ENCODE measurements at places on chromosomes 12 and 14.
A peak's percentile ranks its signal among the peaks of the same experiment; 100 is the strongest.

- DNase-seq, result no peak
Measured at GRCh38 chr14:91548108-91548507, 38.0 kb upstream of the PPP4R3A start.

GRCh38 chr12:45775465-45775864 lies 46.0 kb downstream of the ARID2 start:
- DNase-seq, result no peak

GRCh38 chr12:75812271-75813018 lies 219.1 kb downstream of the PHLDA1 start:
- DNase-seq, result no peak

DNA sequence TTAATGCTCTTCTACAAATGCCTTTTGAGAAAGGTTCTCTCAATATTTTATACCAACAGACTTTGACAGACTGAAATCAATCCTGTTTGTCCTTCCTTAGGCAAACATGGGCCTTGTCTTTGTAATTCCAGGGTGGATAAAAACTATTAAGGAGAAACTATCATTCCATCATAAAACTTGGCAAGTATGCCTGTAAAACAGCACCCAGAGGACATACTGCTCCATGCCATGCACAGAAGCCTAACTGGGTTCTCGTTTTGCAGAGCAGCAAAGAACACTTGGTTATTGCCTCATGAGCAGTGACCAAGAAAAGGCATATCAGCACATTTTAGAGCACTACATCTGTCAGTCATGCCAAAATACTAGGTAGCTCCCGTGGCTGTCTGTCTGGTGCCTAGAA lies 33.8 kb upstream of the PTGDR start:
- peak; percentile 3 for DNase-seq

GRCh38 chr14:22040781-22041125 lies 367.1 kb upstream of the OR4E1 start:
- no peak for DNase-seq

GRCh38 chr14:60106339-60106738 lies 14.6 kb downstream of the PCNX4 start:
- DNase-seq, result no peak

- DNase-seq, result no peak
Measured at GRCh38 chr12:26195641-26196420, 458 bp downstream of the SSPN start.

GRCh38 chr12:90030726-90031125 lies 322.1 kb upstream of the ATP2B1 start:
- no peak for DNase-seq

- DNase-seq, result no peak
Measured at GRCh38 chr12:19075711-19076340, 53.7 kb upstream of the PLEKHA5 start.

GRCh38 chr12:131720921-131721320 lies 10.0 kb downstream of the SFSWAP start:
- DNase-seq, result no peak

DNA sequence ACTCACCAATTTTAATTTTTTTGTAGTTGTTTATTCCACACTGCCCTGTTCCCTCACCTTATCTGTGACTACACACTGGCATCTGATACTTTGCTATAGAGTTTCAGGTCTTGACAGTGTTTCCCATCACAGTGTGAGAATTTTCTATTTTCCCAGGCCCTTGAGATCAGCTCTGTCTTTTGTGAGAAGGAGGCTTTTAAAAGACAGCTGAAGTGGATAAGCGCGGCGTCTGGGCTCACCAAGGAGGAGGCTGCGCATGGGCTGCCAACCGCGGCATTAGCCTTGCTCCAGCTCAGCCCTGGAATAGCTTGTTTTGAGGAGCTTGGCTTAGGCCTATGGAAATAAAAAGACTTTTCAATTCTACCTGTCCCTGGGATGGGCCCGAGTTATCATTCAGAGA lies 181.3 kb downstream of the RMST start:
- DNase-seq, result no peak

DNA sequence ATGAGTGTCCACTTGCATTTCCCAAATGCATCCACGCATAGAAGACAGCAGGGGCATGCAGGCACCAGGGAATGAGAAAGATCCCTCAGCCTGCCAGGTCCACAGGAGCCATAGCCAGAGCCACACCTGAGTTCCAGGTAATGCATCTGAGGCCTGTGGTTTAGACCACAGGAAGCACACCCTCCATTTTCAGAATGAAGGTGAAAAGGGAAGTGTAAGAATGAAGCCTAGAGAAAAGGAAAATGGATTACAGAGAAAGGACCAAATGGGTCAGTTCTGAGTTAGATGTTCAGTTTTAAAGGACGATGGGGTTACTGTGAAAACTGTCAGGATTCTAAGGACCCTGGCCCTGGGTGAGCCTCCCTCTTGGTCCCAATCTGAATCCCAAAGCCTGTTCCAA lies 1283.2 kb downstream of the TMEM121 start:
- no peak for DNase-seq

DNA sequence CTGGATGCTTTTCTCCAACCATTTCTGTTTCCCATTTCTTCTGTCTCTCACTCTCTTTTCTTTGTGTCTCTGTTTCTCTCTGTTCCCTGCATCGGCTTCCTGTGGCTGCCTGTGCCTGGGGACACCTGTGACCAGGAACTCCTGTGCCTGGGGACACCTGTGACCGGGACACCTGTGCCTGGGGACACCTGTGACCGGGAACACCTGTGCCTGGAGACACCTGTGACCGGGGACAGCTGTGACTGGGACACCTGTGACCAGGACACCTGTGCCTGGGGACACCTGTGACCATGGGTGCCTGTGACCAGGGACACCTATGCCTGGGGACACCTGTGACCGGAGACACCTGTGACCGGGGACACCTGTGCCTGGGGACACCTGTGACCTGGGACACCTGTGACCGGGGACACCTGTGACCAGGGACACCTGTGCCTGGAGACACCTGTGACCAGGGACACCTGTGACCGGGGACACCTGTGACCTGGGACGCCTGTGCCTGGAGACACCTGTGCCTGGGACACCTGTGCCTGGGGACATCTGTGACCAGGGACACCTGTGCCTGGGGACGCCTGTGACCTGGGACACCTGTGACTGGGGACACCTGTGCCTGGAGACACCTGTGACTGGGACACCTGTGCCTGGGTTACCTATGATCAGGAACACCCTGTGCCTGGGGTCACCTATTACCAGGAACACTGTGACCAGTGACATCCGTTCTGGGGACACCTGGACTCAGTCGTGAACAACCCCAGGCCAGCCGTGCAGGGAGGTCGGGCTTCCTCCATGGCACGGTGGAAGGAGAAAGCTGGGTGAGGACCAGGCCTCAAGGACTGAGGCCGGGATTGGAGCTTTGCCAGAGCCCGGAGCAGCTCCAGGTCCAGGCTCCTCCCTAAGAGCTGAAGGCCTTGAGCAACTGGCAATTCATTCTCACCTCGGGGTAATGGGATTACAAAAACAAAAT lies 23.4 kb upstream of the FBRSL1 start:
- no peak for DNase-seq

- no peak for DNase-seq
Measured at GRCh38 chr12:86331012-86331411, 74.8 kb upstream of the MGAT4C start.

- no peak for DNase-seq
Measured at GRCh38 chr12:16037533-16037932, 126.4 kb downstream of the DERA start.

DNA sequence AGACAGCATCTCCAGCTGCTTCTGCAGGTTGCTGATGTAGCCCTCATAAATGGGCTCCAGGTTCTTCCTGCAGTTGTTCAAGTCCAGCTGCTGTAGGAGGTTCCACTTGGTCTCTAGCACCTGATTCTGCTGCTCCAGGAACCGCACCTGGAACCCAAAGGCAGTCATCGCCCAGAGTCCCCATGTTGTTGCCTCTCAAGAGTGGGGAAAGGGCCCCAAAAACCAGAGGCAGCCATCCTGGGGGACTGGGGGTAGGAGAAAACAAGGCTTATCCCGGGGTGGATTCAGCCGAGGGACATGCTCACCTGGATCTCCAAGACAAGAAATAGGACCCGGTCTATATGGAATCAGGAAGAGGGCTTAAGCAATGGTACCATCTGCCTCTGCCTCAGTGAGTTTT lies 2.3 kb downstream of the KRT72 start:
- DNase-seq, result no peak

DNA sequence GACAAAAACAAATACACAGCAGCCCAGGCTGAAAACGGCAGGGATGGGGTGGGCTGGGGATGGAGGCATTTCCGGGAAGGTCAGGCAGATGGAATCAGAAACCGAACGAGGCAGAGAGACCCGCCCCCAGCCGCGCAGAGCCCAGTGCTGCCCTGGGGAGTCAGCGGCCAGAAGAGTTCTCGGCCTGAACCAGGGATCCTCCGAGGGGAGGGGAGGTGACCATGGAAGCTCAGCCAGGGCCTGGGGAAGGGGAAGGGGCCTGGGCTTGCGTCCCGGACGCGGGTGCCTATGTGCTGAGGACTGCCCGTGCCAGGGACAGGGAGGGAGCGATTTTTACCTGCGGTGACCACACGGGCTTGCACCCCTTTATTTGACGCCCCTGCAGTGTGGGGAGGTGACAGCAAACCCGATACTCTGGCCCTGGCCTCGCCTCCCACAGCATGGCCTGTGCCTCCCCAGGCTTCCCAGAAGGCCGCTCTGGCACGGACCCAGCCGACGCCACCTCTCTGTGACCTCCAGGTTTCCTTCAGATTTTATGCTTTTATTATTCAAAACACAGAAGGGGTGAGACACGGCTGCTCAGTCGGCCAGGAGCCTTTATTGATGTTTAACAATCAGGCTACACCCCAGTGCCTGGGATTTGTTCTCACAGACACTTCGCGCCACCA lies 7.7 kb downstream of the LRCOL1 start:
- no peak for DNase-seq

DNA sequence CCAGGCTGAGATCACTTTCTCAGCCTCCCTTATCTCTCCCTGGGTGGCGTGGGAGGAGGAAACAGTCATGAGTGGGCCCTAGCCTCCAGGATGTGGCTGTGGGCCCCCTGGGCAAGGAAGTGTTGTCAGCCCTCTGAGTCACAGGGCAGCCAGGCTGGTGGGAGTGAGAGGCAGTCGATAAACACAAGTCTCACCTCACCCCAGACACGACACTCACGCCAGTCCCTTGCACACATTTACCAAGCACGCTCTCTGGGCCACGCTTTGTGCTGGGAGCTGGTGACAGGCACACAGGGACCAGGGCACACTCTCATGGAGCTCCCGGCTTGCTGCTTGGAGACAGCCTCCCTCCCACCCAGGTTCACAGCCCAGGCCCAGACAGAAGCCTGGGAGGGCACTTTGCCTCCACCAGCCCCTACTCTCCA lies 1.9 kb upstream of the KRT79 start:
- no peak for DNase-seq

DNA sequence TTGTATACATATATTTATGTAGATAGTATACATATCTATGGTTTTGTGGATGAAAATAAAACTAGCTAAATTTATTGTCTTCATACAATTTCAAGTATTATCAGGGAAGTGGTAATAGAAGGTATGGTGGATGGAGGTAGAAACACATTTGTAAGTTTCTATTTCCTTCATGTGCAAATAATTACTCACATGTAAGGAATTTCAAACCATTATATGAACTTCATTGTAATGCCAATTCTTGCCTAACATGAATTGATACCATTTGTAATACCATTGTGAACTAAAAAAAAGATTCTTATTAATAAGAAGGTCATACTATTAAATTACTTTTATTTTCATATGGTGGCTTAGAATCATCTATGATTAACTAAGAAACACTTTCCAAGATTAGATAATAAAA lies 20.1 kb upstream of the PPFIA2 start:
- no peak for DNase-seq

DNA sequence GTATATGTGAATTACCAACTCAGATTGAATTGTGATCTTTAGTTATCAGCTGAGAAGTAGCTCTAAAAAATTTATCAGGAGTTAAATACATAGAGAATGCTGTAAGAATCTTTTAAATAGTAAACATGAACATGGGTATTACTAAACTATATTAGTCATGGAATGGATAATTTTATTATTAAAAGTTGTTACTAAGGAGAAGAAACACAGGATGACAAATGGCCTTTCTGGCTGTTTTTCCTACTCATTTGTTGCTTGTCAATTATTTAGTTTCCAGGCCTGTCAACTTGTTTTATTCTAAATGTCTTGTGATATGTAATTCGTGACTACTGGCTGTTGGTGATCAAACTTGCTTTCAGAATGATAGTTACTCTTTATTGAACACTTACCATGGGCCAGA lies 58.7 kb downstream of the KTN1 start:
- no peak for DNase-seq

DNA sequence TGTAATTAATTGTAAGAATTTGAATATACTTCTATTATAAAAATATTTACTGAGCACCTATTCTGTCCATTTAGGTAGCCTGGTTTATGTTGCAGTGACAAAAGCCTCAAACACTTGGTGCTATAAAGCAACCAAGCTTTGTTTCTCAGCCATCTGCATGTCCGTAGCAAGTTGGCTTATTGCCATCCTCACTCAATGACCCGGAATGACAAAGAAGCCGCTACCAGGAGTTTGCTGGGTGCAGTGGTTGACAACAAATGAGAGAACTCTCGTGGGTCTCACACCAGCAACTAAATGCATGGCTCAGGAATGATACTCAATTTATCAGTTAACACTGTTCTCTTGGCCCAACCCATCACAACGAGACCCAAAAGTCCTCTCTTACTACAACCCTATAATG lies 553.1 kb downstream of the DIO2 start:
- DNase-seq, result no peak

GRCh38 chr14:71209888-71210287 lies 302.6 kb downstream of the PCNX1 start:
- DNase-seq, result no peak

GRCh38 chr12:31853520-31853919 lies 105.7 kb upstream of the RESF1 start:
- DNase-seq, result no peak

GRCh38 chr12:90098132-90098779 lies 389.6 kb upstream of the ATP2B1 start:
- DNase-seq, result no peak

DNA sequence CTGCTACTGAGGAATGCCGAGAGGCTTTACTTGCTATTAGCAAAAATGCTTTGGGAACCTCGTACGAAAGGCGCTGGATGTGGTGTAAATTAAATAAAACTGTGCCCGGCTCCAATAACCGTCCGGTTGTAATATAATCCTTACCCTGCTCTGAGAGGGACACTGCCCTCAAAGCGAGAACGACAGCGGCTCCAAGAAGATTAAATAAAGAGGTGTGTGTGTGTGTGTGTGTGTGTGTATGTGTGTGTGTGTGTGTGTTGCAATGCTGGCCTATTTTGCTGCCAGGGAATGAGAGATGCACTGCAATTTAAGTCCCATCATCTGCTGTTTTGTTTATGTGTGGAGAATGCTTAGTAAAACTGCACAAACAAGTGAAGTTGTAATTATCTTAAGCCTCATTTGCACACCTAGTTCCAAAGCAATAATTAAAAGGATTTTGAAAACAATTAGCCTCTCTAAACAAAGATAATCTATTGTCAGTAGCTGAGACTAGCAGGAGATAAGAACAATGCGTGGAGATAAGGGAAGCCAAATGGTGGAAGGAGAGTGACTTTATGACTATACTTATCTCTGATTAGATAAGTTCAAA lies 1.2 kb upstream of the SIX1 start:
- DNase-seq, result no peak
